ENCODE measurements at places on chromosomes 7 and 10. TPM values are rescaled to one million over a fixed set of nuclear protein-coding genes. Genes with fewer than 3 reads are reported as not detected.

GRCh38 chr10:6300106-6300783 lies 97.5 kb downstream of the PFKFB3 start:
- DNase-seq = no peak

- DNase-seq = no peak
Observed at GRCh38 chr10:58269782-58270290, 874 bp downstream of the CISD1 start.

CLDN4 gene
- 0.14 TPM for polyA plus RNA-seq

- DNase-seq = no peak
Observed at GRCh38 chr7:27262121-27262520, 19.5 kb downstream of the EVX1 start.

ZPBP gene
- not detected for polyA plus RNA-seq

- DNase-seq = peak; percentile 28
Observed at GRCh38 chr10:89207181-89207800, at the start of gene CH25H. CH25H (minus strand) TSS chr10:89207317; CDS start chr10:89207292, 25 bp downstream.

- no peak for DNase-seq
Observed at GRCh38 chr7:52540041-52540440, 495.4 kb upstream of the POM121L12 start.

GRCh38 chr10:107814865-107815487 lies 650.5 kb upstream of the SORCS1 start:
- no peak for DNase-seq

DNA sequence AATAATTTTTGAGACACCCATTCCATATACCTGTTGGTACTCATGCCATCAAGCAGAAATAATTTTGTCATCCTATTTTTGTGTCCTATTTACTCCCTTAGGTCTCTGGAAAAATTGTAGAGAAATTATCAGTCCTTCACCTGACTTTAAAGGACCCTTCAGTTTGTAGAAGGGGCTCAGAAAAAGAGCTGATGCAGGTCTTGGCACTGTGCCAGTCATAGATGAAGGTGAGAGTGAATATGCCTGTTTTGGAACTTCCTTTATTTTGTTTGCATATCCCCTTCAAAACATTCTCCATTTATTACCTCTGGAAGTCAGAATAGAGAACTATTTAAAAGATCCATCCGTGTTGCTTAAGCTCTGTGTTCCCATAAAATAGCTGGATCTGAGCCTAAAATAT lies 321.0 kb upstream of the TPK1 start:
- DNase-seq = no peak

DNA sequence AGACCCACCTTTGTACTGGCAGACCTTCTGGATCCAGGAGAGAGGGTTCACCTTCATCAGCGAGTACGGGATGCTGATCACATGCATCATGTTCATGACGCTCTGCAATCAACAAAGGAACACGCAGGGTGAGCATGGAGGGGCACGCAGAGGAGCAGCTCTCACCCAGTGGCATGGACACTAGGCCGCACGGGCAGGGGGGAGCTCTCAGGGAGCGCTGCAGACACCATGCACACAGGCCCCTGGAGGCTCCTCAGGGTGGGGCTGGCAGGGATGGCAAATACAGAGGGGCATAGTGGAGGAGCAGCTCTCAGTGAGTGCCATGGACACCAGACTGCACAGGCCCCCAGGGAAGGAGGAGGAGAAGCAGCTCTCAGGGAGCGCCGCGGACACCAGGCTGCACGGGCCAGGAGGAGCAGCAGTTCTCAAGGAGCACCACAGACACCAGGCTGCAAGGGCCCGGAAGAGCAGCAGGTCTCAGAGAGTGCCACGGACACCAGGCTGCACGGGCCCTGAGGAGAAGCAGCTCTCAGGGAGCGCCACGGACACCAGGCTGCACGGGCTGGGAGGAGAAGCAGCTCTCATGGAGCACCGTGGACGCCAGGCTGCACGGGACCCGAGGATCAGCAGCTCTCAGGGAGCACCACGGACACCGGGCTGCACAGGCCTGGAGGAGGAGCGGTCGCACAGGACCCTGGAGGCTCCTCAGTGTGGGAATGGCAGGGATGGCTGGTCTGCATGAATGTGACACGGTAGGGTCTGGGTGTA lies 249.5 kb downstream of the ZMYND11 start:
- no peak for DNase-seq

DNA sequence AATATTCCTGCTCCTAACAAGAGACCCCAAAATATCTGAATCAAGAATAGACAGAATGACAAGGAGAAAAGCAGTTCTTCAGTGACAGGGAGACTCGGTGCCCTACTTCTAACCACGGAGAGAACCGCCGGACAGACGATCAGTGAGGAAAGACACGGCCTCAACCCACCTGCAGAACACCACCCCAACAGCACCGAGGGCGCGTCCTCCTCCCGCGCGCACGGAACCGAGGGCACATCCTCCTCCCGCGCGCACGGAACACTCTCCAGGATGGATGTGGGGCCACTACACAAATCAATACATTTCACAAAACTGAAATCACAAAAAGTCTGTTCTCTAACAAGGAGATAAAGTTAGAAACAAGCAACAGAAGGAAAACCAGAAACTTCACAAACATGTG lies 9.7 kb upstream of the ADAM8 start:
- no peak for DNase-seq

- no peak for DNase-seq
Observed at GRCh38 chr7:30172451-30172850, 37.7 kb downstream of the MTURN start.

ATP6V0A4 gene
- not detected for polyA plus RNA-seq

DNA sequence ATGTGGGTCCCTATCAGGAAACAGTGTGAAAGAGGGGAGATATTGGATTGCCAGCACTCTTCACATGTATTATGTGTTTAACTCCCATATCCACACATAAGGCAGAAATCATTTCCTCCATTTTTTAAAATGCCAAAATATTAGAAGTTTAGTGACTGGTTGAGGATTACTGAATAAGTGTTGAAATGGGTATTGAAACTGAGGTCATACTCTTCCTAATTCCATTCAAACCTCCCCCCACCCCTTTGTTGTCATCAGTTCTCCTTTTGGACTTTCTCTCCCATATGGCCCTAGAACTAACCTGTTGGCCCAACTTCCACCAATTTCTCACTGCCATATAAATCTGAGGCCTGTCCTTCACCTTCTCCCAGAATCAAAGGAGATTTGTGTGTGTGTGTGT lies 81.6 kb downstream of the EVX1 start:
- no peak for DNase-seq

GRCh38 chr7:138324941-138325340 lies 135.1 kb upstream of the TRIM24 start:
- DNase-seq = no peak

AFAP1L2 gene
- 0.66 TPM for polyA plus RNA-seq

STAG3 gene
- polyA plus RNA-seq = 6.5 TPM

DNA sequence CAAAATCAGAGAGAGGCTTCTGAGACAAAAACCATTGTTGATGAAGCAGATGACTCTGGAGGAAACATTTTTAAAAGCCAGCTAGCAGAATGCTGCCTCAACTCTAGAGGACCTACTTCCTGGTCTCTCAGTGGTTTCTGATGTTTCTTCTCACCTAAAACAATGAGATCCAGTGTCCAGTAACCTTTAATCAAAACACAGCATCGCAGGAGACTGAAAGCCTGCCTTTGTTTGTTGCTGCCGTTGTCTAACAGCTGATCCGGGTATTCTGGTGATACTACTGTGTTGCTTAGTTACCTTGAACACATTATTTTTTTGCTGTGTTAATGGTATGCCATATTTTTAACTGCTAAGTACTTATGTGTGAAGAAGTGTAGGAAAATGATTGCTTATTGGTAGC lies 70.9 kb downstream of the WIPF3 start:
- DNase-seq = no peak

- DNase-seq = no peak
Observed at GRCh38 chr10:127417031-127417430, 132.1 kb upstream of the NPS start.

GRCh38 chr7:70316745-70317144 lies 718.5 kb downstream of the AUTS2 start:
- no peak for DNase-seq

- DNase-seq = no peak
Observed at GRCh38 chr7:3806516-3806915, 505.5 kb downstream of the SDK1 start.

- DNase-seq = no peak
Observed at GRCh38 chr7:24883622-24884013, 96.4 kb downstream of the OSBPL3 start.

GRCh38 chr10:3178042-3178441 lies 5.5 kb upstream of the PITRM1 start:
- DNase-seq = no peak

LIPF gene
- not detected for polyA plus RNA-seq

DNA sequence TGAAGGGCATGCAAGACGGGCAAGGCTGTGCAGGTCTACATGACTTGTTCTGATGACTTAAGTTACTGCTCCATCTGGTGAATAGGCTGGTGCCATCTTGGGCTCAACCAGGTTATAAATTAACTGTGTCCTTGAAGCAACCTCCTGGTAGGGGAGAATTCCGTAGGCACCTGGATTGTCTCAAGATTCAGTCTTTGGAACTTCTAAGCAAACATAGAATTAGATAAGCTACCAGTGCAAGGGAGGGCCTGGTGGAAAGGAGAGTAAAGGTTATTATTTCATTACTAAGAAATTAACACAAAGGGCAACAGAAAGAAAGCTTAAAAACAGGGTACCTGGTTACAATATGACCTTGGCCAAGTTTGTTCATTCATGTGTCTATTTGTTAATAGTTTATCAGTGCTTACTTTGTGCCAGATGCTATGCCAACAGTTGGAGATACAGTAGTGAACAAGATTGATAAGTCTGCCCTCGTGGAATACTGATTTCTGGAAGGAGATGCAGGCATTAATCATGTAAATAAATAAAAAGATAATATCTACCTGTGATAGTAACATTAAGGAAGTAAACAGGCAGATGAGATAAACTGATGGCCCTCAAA lies 107.0 kb upstream of the PALS2 start:
- no peak for DNase-seq

DNA sequence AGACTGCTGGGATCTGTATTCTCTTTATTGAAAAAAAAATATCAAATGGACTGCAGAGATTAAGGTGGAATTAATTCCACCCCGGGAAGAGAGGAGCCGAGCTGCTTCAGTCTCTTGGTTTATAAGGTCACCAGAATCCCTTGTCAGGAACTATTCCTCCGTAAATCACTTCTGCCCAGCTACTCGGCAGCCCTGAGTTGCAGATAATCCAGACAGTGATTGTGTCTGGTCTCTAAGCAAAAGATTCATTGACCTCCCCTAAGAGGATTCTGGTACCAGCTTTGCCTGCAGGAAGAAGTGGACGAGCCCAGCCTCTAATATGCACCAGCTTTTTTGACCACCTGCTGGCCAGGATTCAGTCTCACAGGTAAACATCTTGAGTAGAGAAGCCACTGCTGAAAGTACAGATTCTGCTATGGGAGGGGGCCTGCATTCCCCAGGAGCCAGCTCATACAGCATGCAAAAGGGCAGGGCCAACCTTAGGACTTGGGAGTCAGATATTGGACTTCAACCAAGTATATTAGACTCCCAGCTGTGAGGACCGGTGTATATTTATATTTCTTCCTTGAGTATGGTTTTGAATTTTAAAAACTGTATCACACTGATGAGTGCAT lies 27.1 kb upstream of the PLXNA4 start:
- no peak for DNase-seq

DNA sequence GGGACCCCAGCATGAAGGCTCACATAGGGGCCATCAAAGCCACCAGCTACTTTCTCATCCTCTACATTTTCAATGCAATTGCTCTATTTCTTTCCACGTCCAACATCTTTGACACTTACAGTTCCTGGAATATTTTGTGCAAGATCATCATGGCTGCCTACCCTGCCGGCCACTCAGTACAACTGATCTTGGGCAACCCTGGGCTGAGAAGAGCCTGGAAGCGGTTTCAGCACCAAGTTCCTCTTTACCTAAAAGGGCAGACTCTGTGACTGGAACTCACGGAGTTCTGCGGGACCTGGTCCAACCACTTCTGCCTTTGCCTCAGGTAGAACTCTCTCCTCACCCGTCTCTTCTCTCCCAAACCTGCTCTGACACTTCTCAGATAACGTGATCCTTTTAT lies 945 bp downstream of the TAS2R40 start:
- DNase-seq = no peak

GRCh38 chr7:84085147-84085546 lies 109.4 kb downstream of the SEMA3A start:
- no peak for DNase-seq

DNA sequence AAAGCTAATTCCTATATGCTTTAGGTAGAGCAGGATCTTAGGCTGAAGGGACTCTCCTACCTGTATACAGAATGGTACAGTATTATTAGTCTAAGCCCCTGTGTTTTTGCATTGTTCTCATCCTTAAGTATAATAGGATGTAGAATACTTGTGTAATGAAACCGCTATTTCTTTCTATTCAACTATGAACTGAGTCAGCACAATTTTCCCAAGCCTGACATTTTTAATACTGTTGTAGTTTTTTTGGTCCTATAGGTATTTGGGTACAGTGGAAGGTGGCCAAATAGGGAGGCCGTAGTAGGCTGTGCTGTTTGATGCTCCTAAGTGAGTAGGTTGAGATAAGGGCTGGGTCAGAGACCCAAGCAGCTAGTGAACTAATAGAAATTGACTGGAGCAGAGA lies 205.1 kb downstream of the MACC1 start:
- no peak for DNase-seq

GRCh38 chr7:31267486-31267885 lies 73.0 kb downstream of the NEUROD6 start:
- no peak for DNase-seq

DNA sequence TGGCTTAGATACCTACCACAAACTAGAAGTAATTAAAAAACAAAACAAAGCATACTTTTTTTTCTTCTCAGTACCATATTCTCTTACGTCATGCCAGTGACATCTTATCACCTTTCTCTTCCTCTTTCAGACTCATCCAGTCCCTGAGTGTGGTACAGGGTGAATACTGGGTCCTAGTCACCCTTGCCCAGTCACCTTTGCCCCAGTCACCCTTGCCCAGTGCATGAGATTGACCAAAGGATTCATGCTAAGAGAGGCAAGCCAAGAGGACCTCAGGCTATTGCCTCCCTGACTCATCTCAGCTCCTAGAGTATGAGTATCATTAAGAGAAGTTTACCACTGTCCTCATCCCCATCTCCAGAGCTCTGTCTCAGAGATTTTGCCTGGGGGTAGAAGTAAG lies 10.0 kb upstream of the TSPAN12 start:
- no peak for DNase-seq

DNA sequence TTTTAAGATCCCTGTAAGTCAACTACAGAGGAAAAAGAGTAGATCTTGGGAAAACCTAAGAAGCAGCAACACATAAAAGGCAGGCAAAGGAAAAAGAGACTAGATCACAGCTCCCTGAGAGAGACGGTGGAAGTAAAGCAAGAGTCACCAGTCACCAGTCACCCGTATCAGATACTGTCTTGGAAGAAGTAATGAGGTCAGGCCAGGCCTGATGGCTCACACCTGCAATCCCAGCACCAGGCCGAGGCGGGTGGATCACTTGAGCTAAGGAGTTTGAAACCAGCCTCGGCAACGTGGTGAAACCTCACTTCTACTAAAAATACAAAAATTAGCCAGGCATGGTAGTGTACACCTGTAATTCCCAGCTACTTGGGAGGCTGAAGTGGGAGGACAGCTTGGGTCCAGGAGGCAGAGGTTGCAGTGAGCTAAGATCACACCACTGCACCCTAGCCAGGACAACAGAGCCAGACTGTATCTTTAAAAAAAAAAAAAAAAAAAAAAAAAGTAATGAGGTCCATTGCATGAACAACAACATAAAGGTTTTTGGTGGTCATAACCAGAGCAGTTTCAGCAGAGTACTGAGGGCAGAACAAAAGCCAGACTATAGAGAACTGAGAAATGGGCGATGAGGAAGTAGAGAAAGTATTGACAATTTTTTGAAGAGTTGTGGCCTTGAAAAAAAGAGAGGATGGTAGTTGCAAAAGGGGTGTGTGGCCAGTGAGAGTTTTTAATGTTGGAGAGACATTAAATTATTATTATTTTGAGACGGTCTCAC lies 16.9 kb downstream of the ZNF713 start:
- DNase-seq = no peak

Measured in naive thymus-derived CD4-positive, alpha-beta T cell (primary cell).